Tongue (tissue), 3 donors: ENCODE measurements at places on chromosomes 2 and 18. TPM values are rescaled to one million over a fixed set of nuclear protein-coding genes. Genes with fewer than 3 reads are reported as not detected.

DNA sequence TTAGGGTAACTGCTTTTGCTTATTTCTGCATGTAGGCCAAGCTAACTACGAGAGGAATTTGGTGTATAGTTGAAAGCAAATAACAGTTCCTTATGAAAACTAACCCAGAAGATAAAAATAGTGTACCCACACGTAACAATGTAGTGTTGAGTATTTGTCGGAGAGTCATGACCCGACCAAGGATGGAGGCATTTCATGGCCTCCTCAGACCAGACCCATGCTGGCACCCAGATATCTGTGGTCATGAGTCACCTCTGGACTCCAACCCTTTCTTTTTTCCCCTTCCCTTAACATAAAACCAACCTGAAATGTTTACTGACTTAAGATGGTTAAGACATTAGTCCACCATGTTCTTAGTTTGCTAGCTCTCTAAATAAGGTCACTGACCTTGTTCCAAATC is 318.7 kb downstream of the NOL4 start:
- no peak for DNase-seq

GRCh38 chr2:131039535-131039907 is 53.7 kb downstream of the FAM168B start:
- DNase-seq = no peak

Gene GCKR
- total RNA-seq = not detected

Gene SULT6B1
- total RNA-seq = not detected

DNA sequence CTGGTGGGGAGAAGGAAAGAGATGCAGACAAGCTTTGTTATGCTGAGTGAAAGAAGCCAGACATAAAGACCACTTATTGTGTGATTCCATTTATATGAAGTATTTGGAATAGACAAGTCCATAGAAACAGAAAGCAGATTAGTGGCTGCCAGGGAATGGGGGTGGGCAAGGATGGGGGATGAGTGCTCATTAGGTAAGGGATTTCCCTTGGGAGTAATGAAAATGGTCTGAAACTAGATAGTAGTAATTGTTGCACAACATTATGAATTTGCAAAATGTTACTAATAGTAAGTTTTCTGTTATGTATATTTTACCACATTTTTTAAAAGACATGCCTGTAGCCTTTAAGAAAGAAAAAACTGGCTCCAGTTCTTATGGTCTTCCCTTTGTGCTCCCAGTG is 154.9 kb downstream of the LNPK start:
- DNase-seq = no peak
